ENCODE measurements at places on chromosomes 3 and 15. TPM values are rescaled to one million over a fixed set of nuclear protein-coding genes. Genes with fewer than 3 reads are reported as not detected.

The VPS33B gene
- 16.8 TPM for total RNA-seq

The GOLGA8R gene
- total RNA-seq: 0.60 TPM

The GRIP2 gene
- total RNA-seq: 0.28 TPM

The GOLGA6L7 gene
- not detected for total RNA-seq

The CMTM8 gene
- total RNA-seq: 7.8 TPM
